ENCODE measurements at places on chromosomes 4 and X.
A peak's percentile ranks its signal among the peaks of the same experiment; 100 is the strongest.

- DNase-seq = no peak
Measured at GRCh38 chr4:151641167-151641566, 119.6 kb downstream of the GATB start.

- DNase-seq = no peak
Measured at GRCh38 chr4:123064390-123064789, 142.0 kb upstream of the NUDT6 start.

DNA sequence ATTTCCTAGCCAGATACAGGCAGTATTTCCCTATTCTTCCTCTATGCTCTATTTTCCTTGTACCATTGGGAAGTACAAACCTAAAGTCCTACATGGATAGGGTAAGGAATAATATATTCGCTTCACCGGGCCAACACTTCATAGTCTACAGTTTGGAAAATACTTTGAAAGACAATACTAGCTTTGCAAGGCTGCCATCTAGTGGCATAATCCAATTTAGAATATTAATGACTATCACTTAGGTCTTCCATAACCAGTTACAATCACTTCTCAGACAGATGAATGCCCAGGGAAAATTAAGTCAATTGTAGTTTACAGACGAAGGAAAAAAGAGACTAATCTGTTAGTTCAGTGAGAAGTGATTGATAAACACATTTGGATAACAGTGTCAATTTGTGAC, 141.0 kb upstream of the FAM47C start:
- DNase-seq = no peak

GRCh38 chr4:106851726-106852125, 184.4 kb downstream of the DKK2 start:
- DNase-seq = no peak

DNA sequence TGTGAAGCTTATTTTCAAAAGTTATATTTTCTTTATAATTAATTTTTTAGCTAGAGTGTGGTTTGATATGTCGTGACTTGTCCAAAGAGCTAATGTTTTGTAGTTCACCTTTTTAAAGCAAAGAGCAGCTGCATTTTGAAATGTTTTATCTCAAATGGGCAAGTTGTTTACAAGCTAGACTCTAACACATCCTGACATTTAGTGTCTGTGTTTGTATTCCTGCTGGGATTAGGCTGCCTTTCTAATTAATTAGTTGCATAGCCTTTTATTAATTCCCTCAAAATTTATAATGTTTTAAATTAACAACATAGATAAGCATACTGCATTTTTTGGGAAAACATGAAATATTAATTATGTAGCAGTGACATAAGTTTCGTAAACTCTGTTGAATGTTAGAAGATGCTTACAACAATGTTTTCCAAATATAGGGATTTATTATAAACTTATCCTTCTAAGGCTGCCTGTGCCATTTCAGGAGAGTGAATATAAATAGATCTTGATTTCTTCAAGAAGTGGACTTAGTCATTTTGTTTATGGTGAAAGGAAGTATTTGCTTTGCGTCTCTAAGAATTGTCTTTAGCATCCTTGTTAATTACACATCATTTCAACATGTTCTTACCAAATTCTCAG, 37.7 kb upstream of the NUDT6 start:
- no peak for DNase-seq

DNA sequence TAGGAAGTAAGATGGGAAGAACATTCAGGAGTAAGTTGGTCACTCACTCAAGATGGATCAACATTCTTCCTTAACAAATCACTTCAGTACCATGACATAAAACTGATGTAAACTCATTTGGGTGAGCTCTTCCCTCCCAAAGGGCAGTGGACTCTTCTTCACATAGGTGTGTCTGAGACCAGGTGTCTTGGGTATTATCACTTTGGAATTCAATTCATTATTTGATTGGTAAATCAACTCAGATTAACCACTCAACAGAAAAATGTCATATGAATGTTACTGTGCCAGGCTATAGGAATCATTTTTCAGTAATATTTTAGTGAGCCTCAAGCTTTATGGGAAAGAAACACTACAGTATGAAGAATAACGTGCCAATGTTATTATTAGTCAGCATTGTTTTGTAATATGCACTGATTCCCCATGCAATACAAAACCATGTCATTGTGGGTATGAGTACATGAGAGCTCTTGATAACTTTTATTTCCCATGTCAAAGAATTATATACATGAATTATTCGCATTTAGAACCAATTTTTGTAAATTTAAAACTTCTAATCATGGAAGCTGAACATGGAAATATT, 58.6 kb upstream of the ETNPPL start:
- DNase-seq = no peak

- DNase-seq = no peak
Measured at GRCh38 chrX:101906136-101906796, 25.6 kb downstream of the ZMAT1 start.

DNA sequence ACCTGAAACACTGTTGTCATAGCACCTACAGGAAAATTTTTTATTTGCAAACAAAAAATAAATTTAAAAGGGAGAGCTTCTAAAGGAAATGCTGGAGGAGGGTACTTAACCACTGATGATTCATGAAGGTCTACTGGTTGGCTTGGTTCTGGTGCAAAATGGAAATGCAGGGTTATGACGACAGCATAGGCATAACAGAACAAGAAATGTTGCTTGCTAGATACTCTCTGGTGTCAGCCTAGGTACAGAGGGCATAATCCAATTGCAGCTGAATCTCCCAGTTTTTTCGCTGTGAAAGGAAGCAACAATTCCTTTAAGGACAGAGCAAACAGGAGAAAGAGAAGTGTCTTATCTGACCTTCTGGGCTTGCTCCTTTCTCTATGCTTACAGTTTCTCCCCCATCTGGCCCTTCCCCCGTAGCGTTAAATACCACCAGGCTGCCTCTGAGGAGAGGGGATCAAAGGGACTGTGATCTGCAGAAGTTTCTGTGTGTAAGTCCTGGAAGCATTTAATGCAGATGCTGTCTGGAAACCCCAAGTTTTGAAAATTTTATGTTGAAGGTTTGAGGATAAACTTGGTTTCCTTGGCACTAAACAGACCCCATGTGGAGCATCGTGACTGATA, 23.7 kb upstream of the CASK start:
- no peak for DNase-seq

DNA sequence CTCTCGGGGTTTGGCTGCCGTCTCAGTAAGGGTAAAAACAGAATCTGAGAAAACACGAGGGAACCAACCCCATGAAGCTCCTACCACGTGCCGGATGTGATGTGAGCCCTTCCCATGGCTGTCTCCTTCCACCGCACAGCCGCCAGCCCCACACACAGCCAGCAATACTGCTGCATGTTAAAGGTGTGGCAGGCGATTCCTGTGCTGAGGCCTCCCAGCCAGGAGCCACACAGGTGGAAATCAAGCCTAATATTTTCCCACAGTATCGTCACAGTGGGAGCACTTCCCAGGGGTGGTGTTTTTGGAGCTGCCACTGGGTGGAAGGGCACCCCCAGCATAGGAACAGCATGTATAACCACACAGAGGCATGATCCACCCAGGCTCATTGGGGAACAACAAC, 77.5 kb downstream of the SLC2A9 start:
- no peak for DNase-seq

DNA sequence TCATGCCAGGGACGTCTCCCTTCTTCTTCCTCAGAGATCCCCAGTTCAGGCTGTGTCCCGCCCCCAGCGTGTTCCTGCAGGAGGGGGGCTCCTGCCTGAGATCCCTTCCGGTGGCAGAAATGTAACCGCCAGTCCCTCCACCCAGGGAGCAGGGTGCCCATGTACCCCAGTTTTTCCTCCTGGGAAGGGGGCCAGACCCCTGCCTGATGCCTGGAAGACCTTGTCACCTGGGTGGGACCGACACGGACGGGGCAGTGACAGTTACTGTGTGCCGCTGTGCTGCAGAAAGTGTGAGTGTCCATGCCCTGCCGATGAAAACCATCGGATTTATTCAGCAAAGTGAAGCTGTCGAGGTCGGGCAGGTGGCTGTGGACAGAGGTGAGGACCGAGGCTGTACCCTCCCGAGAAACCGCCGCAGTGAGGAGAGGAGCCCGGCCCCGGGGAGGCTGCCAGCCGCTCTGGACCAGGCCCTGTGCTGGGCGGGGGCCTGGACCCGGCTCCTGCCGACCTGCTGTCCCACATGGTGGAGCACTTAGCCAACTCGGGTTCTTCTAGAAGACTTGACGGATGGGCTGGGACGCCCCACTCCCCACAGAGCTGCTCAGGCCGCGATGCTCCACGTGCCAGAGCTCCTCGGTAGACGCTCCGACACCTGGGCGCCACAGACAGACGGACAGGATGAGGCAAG, 36.7 kb upstream of the HMX1 start:
- DNase-seq = peak; percentile 6

GRCh38 chr4:84623661-84624060, 40.7 kb downstream of the CDS1 start:
- no peak for DNase-seq

GRCh38 chrX:44975666-44976263, 102.8 kb downstream of the KDM6A start:
- DNase-seq = no peak

GRCh38 chrX:38999967-39000745, 198.9 kb downstream of the MID1IP1 start:
- no peak for DNase-seq

DNA sequence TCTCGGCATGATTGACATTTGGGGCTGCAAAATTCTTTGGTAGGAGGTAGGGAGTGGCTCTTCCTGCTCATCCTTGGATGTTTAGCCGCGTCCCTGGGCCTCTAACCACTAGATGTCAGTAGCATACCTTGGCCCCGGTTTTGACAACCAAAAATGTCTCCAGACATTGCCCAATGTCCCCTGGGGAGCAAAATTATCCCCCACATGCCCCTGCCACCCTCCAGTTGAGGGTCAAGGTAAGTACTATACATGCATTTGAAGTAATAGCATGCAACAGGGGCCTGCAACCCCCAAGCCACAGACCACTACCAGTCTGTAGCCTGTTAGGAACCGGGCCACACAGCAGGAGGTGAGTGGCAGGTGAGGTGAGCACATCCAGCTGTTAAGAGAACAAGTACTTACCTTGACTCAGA, 17.6 kb upstream of the KIAA1210 start:
- peak; percentile 37 for DNase-seq

DNA sequence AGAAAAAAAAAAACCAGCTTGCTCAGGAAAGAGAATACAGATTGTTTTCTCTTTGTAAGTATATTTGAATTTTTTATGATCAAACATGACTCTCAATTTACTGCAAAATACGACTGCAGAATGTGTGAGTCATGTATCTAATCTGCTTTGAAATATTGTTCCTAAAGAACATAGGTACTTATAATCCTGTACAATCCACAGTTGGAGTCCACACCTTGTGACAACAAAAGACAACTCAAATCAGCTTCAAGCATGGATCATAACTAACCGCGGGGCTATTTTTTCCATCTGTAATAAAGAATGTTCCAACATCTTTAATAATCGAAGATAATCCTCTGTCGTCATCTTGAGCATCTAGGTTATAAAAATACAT, 77.8 kb upstream of the STIM2 start:
- no peak for DNase-seq

- no peak for DNase-seq
Measured at GRCh38 chr4:161585011-161585410, 578.8 kb downstream of the FSTL5 start.

DNA sequence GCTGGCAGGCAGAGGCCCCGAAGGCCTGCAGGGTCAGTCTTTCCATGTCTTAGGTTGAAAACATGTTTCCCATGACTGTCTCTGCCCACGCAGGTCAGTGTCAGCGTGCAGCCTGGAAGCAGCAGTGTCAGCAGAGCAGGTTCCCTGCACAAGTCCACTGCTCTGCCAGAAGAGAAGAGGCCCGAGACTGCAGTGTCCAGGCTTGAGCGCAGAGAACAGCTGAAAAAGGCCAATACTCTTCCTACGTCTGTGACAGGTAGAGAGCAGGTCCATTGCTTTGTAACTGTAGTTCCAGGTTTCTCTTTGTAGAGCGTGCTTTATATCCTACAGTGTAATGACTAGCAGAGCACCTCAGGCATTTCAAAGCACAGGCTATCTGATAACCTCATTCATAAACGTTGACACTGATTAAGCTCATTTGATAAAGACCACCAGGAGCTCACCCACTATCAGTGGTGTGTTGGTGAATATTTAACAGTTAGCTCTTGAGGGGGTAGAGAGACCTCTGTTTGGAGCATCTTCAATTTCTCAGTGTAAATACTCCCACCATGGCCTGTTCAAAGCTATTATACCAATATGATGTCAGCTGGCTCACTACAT, 63.2 kb downstream of the AASDH start:
- DNase-seq = no peak

DNA sequence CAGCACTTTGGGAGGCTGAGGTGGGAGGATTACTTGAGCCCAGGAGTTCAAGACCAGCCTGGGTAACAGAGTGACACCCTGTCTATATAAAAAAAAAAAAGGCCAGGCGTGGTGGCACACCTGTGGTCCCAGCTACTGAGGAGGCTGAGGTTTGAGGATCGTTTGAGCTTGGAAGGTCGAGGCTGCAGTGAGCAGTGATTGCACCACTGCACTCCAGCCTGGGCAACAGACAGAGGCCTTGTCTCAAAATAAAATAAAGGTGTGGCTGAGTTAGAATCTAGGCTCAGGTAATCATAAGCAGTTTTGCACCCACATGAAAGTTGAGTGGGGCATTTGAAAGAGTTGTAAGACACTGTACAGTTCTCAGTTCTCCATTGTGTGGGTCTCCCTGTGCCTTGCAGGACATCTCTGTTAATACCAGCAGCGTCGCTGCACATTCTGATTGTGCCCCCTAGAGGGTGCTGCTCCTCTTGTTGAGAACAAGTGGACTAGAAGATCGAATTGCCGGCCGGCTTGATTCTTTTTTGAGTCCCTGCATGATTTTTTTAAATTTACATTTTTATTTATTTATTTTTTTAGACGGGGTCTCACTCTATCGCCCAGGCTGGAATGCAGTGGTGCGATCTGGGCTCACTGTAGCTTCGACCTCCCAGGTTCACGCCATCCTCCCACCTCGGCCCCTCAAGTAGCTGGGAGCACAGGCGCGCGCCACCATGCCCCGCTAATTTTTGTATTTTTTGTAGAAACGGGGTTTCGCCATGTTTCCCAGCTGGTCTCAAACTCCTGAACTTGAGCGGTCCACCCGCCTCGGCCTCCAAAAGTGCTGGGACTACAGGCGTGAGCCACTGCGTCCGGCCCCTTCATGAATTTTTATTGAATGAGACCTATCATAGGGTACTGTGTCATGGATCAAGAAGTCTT, 73.6 kb upstream of the RBMX start:
- peak; percentile 81 for DNase-seq

DNA sequence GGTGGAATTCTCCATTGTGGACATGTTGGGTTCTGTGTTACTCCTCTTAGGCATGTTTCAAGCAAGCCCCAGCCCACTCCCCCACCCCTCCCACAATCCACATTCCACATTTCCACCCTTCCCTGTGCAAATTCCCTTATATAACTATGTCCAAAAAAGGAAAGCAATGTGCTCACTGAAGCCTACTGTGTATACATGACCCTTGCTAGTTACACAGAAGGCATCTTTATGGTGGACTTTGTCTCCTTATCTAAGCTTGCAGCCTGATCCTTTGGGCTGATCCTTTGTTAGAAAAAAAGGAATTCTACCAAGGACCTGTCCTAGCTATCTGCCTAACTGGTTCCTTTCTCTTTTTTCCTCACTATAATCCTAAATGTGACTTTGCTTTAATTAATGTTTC, 796.8 kb downstream of the NLGN4X start:
- DNase-seq = no peak

GRCh38 chr4:89245459-89245858, 62.1 kb downstream of the GPRIN3 start:
- DNase-seq = no peak

All from testis (tissue), 5 donors.